ENCODE measurements at places on chromosomes 6 and 20.

GRCh38 chr6:127131275-127131674 lies 12.8 kb downstream of the RSPO3 start:
- no peak for DNase-seq

- DNase-seq, result no peak
Measured at GRCh38 chr20:51185277-51185676, 162.4 kb upstream of the KCNG1 start.

DNA sequence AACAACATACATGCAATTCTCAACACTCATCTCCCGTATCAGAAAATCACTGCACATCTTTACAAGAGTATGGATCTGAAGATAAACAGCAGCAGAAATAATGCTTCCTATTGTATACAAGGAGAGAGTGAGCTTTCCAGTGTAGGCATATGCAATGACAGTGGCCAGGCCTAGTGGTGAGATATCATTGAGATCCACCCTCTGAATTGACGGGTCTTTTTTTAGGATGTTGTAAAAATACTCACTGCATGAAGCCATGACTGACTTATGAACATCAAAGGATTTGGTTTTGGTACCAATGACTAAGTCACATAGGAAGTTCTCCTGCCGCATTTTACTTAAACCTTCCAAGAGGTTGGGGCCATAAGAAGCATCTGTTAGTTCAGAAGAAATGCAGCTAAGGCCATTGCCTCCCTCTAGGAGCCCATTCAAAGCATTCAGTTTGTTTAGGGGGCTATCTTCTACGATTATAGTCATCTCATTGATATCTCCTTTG lies 10.8 kb downstream of the KLHL31 start:
- no peak for DNase-seq

DNA sequence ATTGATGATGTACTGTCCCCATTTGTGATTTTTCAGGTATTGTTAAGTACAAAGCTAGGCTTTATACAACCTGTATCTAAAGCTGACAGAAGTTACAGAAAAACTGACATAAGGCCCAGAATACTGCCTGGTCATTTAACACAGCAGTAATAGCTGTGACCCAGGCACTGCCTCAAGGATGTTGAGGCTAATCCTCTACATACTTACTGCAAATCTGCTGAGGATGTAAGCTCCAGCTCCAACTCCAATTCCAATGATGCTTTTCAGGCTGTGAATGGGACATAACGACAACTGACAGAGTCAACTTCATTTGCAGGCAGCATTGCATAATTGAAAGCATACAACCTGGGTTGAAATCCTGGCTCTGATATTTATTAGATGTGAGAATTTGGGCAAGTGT lies 36.3 kb upstream of the SLA2 start:
- DNase-seq, result no peak

Measured in activated CD4-positive, alpha-beta T cell treated with anti-CD3 and anti-CD28 coated beads for 4 hours (primary cell).